Activated CD4-positive, alpha-beta T cell treated with anti-CD3 and anti-CD28 coated beads, Interleukin-2, amount 10 ng/mL, durations not matched to agents 24 days and 14 days (primary cell): ENCODE measurements at places on chromosomes 5 and 9. TPM values are rescaled to one million over a fixed set of nuclear protein-coding genes. Genes with fewer than 3 reads are reported as not detected.
A peak's percentile ranks its signal among the peaks of the same experiment; 100 is the strongest.

DNA sequence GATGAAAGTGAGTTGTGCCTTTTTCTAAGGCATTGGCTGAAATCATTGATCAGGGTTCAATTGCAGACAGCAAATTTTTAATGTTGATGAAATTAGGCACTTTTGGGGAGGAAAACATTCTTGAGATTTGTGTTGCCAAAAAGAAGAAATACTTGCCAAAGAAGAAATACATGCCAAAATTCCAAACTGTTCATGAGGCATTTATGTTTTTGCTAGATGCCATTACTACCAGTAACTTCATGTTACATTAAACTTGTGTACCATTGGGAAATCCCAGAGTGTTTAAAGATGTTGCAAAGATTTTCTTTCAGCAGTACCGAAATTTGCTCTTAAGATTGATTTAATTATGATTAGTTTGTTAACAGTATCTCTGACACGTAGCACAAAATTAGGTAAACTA lies 7.0 kb downstream of the XRCC4 start:
- no peak for DNase-seq
- H3K27ac ChIP-seq: no peak overlapping the region
- H3K4me3 ChIP-seq: no peak overlapping the region
- H3K4me1 ChIP-seq: peaks cover 3% of the 10 kb centered on the region
- peaks cover 3% of the 10 kb centered on the region for H3K36me3 ChIP-seq
- H3K27me3 ChIP-seq: no peaks in the 10 kb centered on the region

DNAH5 gene
- total RNA-seq: not detected in 2 replicates

- H3K27me3 ChIP-seq: no peaks in the 10 kb centered on the region
- H3K4me3 ChIP-seq: peak overlapping the region; percentile 88
- no peak for DNase-seq
- H3K36me3 ChIP-seq: peaks cover 52% of the 10 kb centered on the region
- H3K4me1 ChIP-seq: peaks cover 21% of the 10 kb centered on the region
Measured at GRCh38 chr5:893137-893506, 438 bp downstream of the TRIP13 start.

DNA sequence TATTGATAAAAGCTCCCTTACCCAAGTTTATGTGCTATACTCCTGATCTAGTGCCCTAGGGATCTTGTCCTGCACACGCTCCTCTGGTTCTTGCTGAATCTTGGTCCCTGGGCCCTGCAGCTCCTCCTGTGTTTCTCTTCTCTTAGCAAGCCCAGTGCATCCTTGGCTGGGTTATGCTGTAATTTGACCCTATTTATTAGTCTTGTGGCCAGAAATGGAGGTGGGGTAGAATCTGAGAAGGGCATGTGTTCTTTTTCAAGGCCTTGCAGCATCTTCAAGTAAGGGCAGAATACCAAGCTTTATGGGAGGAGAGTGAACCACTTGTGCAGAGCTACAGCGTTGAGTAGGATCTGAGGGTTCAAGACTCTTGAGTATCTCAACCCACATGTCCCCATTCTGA lies 366.8 kb downstream of the FAM170A start:
- no peaks in the 10 kb centered on the region for H3K27me3 ChIP-seq
- no peak overlapping the region for H3K4me3 ChIP-seq
- no peaks in the 10 kb centered on the region for H3K4me1 ChIP-seq

DNA sequence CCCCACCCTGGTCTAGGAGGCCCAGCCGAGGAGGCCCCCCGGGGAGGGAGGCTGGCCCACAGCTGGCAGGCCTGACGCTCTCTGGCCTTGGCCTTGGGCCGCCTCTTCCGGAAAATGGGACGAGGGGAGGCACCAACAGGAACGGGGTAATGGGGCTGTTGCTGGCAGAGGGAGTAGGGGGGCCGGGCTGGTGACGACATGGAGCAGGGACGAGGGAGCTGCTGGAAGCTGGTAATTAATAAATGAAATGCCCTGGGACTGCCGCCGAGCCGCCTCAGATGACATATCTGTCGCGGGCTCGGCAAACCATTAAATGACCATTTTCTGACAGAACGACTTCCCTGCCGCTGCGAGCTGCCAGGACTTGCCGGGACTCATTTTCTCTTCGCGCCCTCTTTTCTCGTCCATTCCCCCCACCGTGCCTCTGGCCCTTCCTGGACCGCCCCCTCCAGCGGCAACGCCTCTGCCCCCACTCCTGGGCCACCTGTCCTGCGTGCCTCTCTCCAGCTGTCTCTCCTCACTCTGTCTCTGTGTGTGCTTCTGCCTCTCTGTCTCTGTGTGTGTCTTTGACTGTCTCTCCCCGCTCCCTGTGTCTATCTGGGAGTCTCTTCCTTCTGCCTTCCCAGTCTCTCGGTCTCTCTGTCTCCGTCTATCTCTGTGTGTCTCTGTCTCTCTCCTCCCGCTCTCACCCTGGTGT lies 215.7 kb downstream of the PAX5 start:
- DNase-seq: no peak
- no peak overlapping the region for H3K27ac ChIP-seq
- H3K4me3 ChIP-seq: no peak overlapping the region
- peaks cover 26% of the 10 kb centered on the region for H3K27me3 ChIP-seq
- H3K4me1 ChIP-seq: no peaks in the 10 kb centered on the region
